ENCODE measurements at places on chromosomes 6 and 20. TPM values are rescaled to one million over a fixed set of nuclear protein-coding genes. Genes with fewer than 3 reads are reported as not detected.

Gene LSM14B
- 38.6 TPM for total RNA-seq

Gene SUMO4
- total RNA-seq = 9.6 TPM

Gene HDGFL1
- not detected for total RNA-seq

Gene BEND3
- 7.5 TPM for total RNA-seq

Gene HAO1
- not detected for total RNA-seq

Gene OPRL1
- total RNA-seq = 0.70 TPM

Gene DNAH8
- total RNA-seq = 0.02 TPM

Gene ADTRP
- total RNA-seq = 0.39 TPM

Gene PRDM1
- 56.8 TPM for total RNA-seq

Gene EYA4
- not detected for total RNA-seq

Gene DDX27
- total RNA-seq = 43.6 TPM

Measured in T-helper 2 cell treated with Interferon-gamma antibody and Interleukin-4, amounts not matched to agents 100 ng/mL and 5 ng/mL, for 36 hours (primary cell).